ENCODE measurements at places on chromosomes 16 and 17. TPM values are rescaled to one million over a fixed set of nuclear protein-coding genes. Genes with fewer than 3 reads are reported as not detected.

DNA sequence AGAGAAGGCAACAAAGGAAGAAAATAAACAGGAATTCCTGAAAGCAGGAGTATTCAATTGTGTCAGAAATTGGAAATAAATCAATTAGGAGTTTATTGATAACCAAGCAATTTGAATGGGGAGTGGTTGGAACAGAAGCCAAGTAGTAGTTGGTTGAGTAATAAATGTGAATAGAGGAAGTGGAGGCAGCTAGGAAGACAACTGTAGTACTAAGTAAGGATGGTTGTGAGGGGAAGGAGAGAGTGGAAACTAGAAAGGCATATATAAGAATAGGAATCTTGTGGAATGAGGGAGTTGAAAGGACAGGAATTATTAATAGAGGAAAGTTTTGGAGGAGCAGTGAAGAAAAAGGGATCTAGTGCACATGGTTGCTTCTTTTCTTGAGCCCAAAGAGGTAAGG lies 34.4 kb downstream of the NFAT5 start:
- no peak for DNase-seq

GRCh38 chr17:53227514-53227913 lies 595.2 kb upstream of the KIF2B start:
- DNase-seq: no peak

The RAB11FIP4 gene
- total RNA-seq: 8.0 TPM

GRCh38 chr17:35051579-35052240 lies 11.8 kb downstream of the RFFL start:
- no peak for DNase-seq

DNA sequence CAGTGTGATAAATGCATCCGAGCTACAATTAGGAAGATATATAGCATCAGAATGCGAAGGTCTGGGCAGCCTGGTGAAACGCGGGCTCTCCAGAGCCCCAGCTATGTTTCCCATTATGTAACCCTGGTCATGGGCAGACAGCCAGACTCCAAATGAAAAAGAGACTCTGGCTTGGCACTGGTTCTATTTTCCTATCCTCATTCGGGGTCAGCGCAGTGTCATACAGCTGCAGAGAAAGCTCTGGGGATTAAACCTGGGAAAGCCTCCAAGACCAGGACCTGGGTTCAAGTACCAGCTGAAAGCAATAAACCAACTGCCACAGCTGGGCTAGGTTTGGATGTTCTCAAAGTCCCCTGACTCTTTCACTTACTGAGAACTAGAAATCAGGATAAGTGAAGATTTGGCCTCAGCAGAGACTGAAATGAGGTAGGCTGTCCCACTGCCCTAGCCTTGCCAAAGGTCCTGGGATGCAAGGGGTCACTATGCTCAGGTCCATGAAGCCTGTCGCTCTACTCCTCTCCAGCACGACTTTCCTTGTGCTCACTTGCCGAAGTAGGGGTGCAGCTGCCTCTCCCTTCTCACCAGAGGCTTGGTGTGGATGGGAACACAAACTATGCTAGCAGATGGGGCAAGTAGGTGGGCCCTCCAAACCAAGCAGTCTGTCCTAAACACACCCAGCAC lies 123.8 kb downstream of the SMG6 start:
- DNase-seq: no peak

The KRTAP2-3 gene
- total RNA-seq: not detected

The TNFRSF17 gene
- total RNA-seq: not detected

The METTL9 gene
- total RNA-seq: 175 TPM

The EFCAB13 gene
- total RNA-seq: 2.2 TPM
